ENCODE measurements at places on chromosomes 1 and 21.

DNA sequence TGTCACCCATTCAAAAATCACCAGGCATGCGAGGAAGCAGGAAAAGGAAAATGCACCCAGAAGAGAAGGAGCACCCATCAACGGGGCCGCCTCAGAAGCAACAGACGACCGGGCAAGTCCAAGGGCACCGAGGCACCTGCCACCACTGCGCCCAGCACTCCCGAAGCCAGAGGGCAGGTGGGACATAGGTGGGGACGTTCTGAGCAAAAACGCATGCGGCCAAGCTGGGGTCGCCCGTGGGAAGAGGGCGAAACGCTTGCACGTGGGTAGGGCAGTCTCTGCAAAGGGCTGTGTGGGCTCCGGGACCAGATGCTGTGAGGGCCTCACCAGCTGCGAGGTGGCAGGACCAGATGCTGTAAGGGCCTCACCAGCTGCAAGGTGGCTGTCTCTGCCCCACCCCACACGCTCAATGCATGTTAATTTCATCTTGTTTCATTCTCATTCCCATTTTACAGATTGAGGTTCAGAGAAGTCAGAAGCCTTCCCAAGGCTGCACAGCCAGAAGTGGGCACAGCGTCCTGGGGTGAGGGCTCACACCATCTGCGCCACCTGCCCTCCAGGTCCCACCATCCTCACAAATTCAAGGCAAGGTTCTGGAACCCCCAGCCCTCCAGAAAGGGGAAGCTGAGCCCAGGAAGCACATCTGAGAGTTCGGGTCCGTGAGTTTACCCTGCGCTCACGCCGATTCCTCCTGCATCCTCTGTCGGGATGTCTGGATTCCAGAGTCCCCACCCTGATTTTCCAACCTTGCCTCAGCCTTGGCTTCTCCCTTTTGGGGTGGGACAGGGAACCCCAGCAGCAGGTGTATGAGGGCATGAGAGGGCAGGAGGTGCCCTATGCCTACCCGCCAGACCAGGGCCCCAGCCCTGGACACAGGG is 8.2 kb upstream of the SAMD11 start:
- no peak for DNase-seq

GRCh38 chr1:173210283-173210682 is 3.2 kb upstream of the TNFSF4 start:
- no peak for DNase-seq

- DNase-seq, result no peak
Observed at GRCh38 chr1:175162955-175163354, 29.6 kb downstream of the KIAA0040 start.

DNA sequence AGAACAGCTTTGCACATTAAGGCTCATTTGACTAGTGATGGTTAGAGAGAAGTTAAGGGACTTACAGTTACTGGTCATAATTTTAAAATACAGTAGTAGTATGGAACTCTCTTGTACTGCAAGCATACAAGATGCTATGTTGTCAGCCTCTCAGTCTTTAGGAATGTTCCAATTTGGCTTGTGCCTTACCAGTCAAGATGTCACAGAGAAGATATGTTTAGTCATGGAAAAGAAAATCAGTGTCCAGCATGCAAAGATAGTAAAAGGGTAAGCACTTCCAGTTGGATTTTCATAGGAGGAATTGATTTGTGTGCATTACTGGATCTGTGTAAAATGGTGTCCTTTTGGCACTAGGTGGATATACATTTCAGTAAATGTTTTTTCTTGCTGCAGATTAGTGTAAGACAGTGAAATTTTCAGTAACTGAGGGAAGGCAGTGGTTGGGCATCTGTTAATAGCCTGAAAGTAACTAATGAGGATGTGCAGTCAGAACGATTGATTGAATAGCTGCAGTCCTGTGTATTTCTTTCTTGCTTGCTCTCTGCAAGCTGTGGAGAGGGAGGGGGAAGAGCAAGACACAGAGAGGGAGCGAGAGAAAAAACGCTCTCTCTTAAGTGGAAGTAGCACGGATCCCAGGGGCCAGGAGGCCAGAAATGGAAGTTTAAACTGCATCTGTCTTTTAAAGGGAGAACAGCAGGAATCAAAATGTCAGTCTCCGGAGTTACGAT is 108.2 kb downstream of the CLEC20A start:
- DNase-seq, result no peak

DNA sequence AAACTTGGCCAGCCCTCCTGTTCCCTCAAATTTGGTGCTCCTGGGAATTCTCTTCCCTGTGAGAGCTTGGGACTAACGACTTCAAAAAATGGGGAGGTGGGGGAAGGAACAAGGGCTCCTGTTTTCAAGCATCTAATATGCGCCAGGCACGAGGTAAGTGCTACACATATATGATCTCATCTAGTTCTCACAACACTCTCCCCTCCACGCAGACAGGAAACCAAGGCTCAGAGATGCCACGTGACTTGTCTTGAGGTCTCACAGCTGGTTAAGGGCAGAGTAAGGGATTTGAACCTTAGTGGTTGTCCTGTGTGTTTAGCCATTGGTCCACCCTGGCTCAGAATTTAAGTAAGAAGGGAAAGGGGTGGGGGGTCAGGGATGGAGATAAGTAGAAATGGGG is 125.9 kb downstream of the DMRTB1 start:
- DNase-seq, result no peak

- DNase-seq, result no peak
Observed at GRCh38 chr1:17998889-17999288, 108.7 kb upstream of the IGSF21 start.

- DNase-seq, result peak; percentile 75
Observed at GRCh38 chr1:10074059-10074851, 41.5 kb downstream of the UBE4B start.

GRCh38 chr1:112465122-112465521 is 43.6 kb upstream of the WNT2B start:
- no peak for DNase-seq

DNA sequence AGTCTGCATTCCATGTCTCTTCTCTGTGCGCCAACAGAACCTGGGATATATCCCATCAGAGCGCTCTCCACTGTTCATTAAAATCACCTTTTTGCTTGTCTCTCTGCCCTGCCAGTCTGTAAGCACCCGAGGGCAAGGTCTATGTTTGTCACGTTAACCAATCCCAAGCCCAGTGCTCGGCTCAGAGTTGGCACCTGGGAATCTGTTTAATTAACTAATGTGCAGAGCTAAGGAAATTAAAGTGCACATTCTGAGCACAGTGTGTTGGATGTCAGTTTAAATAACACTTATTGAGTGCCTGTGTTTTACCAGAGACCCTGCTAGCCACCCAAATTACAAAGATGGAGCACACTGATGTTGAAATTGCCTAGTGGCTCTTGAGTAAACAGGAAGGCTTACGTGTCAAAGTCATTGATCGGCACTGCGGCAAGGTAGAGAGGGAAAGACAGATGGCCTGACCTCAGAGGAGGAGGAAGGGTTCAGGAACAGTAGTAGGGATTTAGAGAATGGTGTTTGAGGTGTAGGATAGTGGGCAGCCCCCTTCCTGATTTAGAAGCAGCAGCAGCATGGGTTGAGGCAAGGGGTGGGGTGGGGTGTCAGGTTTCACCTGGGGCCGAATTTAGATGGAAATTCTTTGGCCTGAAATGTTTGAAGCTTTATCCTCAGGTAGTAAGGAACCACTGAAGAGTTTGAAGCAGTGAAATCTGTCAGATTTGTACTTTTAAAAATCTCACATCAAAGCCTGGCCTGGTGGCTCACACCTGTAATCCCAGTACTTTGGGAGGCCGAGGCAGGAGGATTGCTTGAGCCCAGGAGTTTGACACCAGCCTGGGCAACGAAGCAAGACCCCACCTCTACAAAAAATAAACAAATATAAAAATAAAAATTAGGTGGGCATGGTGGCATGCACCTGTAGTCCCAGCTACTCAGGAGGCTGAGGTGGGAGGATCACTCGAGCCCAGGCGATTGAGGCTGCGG is 7.7 kb downstream of the ARMH1 start:
- DNase-seq, result no peak

GRCh38 chr1:24912376-24913273 is 17.5 kb downstream of the RUNX3 start:
- no peak for DNase-seq

- DNase-seq, result no peak
Observed at GRCh38 chr1:210250665-210250997, 18.0 kb downstream of the SERTAD4 start.

- no peak for DNase-seq
Observed at GRCh38 chr1:87816646-87817045, 488.0 kb downstream of the LMO4 start.

DNA sequence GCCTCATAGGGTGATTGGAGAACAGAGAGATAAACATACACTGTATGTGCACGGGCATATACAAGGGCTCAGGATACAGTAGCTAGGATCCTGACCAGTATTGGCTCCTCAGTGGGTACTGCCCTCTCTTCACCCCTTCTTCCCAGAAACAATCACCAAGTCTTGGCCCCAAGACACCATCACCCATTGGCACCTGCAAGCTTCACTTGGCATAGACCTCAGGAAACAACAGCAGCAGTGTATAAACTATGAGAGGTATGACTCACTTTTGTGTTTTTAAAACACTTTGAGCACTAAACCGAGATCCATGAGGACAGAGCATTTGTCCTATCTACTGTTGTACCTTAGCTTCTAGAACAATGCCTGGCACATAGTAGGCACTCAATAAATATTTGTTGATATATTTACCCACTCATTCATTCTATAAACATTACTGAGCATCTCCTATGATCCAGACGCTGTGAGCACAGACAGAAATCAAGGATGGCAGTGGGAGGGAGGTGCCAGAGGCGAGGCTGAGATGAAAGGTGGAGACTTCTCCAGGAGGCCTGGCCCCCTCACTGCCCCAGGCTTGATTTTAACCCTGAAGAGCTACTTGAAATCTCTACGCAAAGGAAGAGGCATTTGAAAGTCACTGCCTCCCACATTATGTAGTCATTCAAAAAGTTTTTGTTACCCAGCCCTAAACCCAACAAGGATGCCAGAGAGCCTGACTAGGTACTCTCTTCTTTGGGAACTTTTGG is 95.2 kb downstream of the CAMK2N1 start:
- no peak for DNase-seq

DNA sequence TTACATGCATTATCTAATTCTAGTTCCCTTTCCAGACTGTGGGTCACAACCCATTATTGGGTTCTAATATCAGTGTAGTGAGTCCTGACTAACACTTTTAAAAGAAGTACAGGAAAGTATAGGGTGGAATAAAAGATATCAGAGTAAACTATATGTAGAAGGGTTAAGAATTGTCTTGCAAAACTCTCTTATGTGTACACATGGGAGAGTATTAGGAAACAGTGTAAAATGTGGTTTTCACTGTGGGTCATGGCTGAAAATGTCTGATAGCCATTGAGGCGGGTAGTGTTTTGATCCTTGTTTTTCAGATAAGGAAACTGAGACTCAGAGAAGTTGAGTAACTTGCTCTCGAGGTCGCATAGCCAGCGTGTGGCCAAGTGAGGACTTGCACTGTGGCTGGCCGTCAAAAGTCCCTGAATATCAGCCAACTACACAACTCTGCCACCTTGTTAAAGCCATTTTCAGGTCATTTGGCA is 18.5 kb upstream of the MTARC1 start:
- DNase-seq, result no peak

GRCh38 chr1:223136086-223136485 is 7.0 kb downstream of the TLR5 start:
- DNase-seq, result no peak

GRCh38 chr1:113758631-113759332 is 504 bp downstream of the PHTF1 start:
- peak; percentile 20 for DNase-seq

GRCh38 chr1:180246579-180246978 is 16.5 kb downstream of the LHX4 start:
- DNase-seq, result no peak

DNA sequence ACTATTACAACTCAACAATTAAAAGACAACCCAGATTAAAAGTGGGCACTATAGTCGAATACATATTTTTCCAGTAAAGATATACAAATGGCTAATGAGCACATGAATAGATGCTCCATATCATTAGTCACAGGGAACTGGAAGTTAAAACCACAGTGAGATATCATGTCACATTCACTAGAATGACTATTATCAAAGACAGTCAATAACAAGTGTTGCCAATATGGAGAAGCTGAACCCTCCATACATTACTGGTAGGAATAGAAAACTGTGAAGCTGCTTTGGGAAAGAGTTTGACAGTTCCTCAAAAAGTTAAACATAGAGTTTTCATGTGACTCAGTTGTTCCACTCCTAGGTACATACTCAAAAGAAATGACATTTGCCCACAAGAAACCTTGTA is 30.6 kb upstream of the MRPS6 start:
- DNase-seq, result no peak

DNA sequence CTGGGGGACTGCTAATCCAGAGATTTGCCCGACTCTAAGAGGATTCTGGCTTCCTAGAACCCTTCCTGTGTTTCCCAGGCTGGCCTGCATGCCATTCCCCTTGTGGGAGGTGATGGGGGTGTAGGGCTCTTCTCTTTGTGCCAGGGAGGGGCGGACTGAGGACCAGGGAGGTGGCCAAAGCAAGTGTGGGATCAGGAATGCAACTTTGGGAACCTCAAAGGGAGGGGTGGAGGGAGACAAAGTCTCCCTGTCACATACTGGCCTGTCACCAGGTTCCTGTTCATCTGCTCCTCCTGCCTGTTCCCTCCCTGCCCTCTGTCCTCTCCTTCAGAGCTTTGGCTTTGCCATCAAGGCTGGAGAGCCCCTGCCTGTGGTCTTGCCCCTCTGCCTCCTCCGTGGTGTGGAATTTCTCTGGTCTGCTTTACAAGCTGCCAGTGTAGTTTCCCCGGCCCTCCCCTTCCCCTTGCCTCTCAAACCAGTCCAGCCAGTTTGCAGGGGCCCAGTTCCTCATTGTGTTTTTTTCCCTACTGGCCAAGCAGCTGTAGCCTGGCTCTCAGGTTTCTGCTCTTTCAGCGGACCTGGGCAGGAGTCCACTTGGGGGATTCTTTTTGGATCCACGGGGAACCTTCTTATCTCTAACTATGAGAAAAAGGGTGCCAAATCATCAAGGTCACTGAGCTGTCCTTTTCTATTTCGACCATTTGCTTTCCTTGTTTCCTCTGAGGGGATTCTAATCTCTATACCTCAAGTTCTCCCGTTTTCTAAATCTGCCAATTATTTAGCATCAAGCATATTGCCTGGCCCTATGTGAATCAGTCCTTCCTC is 1.8 kb downstream of the CGN start:
- DNase-seq, result no peak

DNA sequence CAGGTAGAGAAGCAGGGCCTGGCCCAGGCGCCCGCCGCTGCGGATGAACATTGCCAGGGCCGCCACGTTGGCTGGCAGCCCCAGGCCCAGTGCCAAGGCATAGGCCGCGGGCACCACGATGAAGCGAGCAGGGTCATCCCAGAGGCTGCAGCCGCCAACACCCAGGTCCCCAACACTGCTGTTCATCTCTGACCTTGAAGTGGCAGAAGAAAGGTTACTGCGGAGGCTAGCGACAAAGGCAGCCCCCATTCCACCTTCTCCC is 8.0 kb downstream of the TMEM35B start:
- no peak for DNase-seq
